ENCODE measurements at places on chromosomes 11 and 22.

DNA sequence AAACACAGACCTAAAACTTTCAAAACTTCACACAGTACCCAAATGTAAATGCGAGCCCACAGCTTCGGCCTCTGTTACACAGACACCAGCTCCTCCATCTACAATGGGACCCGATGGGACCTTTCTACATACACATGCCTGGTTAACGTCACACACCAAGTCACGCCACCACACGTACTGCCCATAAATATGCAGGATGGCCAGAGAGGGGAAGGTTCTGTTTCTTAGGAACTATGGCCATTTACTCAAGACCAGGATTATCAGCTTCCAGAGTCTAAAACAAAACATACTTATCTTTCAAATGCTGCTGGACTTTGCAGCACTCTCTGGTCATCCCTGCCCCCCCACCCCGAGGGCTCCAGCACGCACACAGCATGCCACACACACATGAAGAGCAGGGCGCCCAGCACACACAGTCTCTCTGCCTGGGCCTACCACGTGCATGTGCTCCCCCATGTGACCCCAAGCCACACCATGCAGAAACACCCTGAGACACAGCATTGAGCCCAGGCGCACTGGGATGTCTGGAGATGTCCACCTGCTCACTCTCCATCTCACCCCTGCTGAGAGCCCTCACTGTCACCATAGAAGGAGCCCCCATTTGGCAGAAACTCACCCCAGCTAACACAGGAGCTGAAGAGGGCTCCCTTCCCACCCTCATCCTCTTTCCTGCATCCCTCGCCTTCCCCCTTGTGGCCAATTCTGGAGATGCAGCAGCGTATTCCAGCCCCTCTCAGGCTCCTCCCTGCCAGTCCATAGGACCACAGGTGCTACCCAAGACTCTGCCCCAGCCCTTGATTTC lies 61.8 kb downstream of the SLC22A12 start:
- DNase-seq: peak; percentile 76

DNA sequence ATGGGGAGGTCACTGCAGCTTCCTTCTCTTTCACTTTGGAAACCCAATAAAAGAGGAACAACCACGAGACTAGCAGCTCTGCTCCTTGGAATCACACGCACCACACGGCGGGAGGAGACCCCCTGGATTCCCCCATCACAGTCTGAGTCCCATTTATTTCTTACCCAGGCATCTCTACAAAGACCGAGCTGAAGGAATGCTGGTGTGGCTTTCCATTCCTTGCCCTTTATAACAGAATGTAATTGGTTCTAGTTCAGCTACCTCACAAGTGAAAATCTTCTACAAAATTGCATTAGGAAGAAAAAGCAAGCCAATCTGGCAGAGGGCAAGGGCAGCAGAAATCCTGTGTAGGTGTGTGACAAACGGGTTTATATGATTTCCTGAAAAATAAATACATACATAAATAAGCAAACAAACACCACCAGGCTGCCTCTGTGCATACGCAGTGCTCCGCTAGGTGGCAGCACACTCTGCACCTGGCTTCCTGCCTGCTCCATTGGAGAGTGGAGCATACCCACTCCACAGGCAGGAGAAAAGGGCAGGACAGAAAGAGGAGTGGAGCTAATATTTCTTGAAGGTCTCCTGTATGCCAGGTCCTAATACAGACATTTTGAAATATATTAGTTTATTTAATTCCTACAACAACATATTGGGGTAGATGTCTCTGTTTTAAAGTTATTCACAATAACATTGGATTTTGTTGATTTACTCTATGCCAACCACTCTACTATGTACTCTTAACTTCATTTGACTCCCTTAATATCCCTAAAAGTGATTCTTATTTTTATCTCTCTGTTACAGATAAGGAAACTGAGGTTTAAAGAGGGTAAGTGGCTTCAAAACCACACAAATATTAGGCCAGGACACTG lies 673.1 kb downstream of the KCNA4 start:
- peak; percentile 39 for DNase-seq

- DNase-seq: no peak
Measured at GRCh38 chr11:104286129-104286528, 122.2 kb upstream of the PDGFD start.

DNA sequence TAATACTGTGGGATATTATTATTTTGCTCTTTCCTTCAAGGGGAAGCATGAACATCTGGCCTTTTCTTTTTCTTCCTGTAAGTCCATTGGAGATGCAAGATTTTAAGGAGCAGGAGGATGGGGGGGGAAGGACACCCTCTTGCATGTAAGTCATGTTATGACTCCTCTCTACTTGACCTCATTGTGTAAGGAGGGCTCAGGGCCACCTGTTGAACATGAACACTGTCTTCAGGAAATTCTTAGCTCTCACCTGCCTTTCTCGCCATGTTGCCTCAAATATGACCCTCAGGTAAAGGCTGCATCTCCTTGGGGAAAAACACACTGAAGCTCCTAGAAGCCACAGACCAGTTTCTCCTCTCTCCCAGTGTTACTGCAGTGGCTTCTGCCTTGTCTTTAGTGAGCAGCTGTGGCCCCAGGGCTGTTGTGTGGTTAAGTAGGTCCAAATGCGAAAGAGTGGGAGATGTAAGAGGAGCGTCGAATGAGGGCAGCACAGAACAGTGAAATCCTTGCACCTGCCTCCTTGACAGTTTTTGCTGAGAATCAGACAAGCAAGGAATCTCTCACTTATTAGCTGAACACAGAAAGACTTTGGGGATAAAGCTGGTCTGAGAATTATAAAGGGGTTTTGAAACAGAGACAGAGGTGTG lies 1.3 kb upstream of the RAG1 start:
- DNase-seq: no peak

DNA sequence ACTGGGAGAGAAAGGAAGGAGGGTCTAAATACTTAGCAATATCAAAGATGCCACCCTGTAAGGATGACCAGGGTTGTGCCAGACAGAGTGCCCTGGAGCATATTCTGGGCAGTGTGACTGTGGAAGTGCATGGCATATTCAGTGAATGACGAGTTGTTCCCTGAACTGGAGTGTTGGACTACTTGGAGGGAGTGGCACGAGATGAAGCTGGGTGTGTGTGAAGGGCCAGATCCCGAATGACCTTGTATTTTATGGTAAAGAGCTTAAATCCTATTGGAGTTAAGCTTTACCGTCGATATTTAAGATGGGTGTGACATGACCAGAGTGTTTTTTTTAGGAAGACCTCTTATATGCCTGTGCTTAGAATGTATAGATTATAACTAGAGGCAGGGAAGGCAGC lies 48.8 kb downstream of the STIM1 start:
- DNase-seq: no peak

GRCh38 chr22:26276529-26277160 lies 107.4 kb downstream of the SEZ6L start:
- no peak for DNase-seq

DNA sequence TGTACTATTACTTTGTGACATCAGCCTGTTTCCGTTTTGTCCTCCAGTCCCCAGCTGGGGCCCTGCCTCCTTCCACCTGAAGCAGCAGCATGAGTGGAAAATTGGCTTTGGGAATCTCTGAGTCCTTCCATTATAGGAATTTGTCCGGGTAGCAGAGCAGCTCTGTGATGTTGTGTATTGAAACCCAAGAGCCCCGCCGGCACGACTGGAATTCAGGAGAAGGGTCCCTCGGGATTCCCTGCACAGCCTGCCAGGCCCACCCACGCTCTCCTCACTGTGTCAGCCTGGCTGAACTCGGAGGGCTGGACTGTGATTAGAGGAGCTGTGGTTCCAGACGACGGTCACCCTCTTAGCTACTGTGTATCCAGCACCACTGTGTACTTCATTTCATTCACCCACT lies 18.8 kb upstream of the TSPAN18 start:
- no peak for DNase-seq

DNA sequence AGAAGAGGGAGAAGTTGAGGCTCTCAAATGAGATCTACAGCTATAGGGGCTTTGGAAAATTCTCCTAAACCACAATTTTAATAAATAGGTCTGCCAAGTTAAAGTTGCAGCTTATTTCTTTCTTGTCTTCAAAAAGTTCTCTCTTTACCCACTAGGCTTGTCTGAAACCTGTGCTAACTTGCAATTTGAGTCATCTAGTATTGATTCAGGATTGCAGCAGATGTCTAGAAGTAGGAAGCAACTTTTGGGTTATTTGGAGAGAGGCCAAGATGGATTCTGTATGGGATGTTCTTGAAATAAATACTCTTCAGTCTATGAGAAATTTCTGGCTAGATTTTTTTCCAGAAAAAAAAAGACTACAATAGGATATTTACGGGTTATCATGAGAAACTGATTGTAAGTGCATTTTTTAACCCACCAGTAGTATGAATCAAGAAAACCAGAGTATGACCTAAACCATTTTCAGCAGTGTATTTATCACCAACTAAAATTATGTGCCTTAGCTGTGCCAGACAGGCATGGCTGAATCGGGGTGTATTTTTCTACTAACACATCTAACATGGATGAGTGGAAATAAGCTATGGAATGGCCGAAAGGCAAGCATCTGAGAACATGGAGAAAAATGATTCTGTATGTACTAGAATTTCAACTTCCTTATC lies 4.9 kb upstream of the RAB38 start:
- no peak for DNase-seq

DNA sequence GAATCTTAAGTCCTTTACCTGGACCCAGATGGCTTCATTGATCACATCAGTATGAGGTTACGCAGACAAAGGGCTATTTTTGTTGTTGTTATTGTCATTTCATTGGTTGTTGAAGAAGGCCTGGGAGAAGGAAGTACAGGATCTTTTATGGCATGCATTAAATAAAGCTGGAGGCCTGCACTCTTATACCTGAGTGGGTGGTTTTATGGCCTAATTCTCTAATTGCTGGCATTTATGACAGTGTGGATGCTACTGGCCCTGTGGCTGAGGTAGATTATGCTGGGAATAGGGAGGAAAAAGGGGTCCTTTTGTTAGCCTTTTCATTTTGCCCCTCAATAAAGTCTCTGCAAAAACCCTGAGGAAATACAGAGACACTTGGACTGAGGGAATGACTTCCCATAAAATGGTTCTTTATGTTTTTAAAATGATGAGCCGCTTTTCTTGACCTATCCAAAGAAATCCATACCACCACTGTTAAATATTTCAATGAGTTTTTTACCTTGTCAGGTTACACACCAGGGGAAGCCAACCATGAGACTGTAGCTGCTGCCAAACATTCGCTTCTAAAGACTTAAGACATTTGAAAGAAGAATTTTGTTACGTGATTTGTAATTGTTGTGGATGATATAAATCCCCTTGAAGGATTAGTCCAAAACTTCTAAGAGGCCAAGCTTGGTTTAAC lies 6.8 kb downstream of the KMT2A start:
- no peak for DNase-seq

All from hippocampal formation (tissue), 2 donors.